H4 (cell line): ENCODE measurements at places on chromosomes 11 and 22. TPM values are rescaled to one million over a fixed set of nuclear protein-coding genes. Genes with fewer than 3 reads are reported as not detected.

DNA sequence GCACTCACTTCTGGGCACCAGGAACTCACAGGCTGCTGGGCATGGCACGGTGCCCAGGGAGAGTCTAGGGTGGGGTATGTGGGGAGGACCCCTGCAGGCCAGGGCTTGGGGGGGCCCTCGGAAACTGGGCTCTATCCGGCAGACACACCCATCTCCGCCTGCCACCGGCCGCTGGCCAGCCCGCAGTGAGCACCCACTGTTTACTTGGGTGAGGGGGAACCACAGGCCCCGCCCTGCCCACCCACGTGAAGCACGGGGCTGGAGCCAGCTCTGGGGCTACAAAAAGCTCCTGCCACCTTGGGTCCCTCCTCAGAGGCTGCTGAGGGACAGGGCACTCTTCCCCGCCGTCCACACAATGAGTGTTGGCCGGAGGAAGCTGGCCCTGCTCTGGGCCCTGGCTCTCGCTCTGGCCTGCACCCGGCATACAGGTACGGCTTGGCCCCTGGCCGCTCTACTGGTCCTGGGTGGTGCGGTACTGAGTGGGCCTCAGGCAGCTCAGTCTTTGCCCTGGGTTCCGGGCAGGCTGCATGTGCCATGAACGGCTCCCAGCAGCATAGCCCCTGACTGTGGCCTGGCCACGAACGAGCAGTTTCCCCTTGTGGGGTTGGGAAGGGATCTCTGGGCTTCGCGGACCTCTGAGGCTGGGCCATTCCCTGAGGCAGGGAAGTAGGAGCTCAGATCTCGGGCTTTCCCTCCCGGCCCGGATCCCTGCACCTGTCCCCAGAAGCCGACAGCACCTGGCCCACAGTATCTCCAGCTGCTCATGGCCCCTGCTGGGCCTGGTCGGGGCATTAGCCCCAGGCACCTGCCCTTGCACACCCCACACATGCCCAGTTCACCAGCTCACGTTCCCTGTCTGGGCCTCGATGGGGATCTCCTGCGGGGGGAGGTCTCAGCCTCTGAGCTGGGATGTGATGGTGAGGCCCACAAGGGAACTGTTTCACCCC is at the start of gene MUC5AC:
TSS of gene MUC5AC (plus strand) at position 309 of the 947 bp plus-strand sequence. CDS start at position 356, 47 bp downstream.
- no peak for DNase-seq

DNA sequence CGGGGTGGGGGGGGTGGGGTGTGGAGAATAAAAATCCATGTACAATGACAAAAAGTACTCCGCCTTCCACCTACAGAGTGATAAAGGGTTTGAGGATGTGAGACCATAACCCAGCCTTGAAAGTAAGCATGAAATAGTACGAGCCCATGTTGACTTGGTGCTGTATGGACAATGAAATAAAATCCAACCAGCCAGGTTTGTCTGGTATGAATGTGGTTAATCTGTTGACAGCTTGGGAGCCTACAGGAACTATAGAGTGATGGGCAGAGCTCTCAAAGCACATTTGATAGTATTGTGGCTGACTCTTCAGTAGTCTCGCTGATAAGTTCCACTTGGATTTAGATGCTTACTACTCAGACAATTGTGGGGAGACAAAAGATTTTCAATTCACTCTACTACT is 48.8 kb upstream of the CD44 start:
- DNase-seq = no peak

The DKK3 gene
- total RNA-seq = 129 and 161 TPM in 2 replicates

- DNase-seq = no peak
Observed at GRCh38 chr11:134532131-134532920, 120.3 kb upstream of the B3GAT1 start.

- DNase-seq = no peak
Observed at GRCh38 chr11:21636561-21636960, 556.3 kb upstream of the ANO5 start.

DNA sequence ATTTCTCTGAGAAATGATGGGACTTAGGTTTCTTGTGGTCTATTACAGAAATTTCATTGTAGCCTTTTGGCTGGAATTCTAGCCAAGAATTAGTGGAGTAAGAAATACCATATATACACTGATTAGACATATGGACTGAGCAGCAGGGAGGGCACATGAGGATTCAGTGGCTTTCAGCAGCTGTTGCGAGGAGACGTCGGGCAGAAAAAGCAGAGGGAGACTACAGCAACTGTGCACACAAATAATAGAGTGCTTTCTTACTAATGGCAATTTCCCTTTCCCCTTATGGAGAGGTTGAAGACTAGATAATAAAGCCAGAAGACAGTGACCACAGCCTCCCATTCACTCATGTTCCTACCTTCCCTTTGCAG is 35.4 kb upstream of the CCDC34 start:
- no peak for DNase-seq

DNA sequence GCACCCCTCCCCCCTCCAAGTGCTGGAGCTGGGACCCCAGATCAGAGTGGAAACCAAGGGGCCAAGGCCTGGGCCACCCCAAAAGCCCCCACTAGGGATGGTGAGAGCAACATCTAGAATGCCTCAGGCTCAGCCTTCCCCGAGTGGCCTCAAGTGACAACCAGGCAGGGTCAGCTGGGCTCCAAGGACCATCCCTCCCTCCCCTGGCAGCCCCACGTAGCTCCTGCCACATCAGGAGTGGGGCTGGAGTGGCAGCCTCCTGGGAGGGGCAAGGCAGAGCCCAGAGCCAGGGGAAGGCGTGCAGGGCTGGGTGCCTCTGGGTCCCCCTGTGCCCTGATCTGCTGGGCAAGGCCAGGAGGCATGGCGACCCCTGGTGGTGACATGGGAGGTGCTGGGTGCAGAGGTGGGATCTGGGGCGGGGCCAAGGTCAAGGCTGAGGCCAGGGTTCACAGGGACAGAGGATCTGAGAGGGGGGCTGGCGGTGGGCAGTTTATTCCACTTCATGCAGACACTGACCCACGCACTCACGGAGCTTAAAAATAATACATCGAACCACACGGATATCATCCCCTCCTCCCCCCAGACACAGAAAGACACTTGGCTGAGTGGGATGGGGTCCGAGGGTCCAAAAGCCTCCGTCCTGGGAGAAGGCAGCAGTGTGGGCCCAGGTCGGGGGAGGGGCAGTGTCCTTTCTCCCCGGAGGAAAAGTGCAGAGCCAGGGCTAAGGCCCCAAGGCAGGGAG is 15.8 kb upstream of the EHD1 start:
- peak; percentile 68 for DNase-seq

The TBX1 gene
- not detected in 2 replicates for total RNA-seq

The IGSF9B gene
- 0.31 and 1.7 TPM in 2 replicates for total RNA-seq

DNA sequence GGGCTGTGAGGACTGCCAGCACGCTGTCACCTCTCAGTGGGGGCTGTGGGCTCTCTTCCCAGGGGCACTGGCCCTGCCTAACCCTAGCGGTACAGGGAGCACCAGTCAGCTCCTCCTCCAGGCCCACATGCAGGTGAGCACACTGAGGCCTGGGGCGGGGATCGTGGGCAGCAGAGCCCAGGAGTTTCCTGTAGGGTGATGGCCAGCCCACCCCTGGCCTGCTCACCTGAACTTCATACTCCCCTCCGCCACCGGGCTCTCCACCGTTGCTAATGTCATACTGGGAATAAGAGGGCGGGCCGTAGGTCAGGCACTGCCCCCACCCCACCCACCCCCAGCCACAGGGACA is 10.0 kb upstream of the TREH start:
- DNase-seq = no peak

The FOLR1 gene
- 3.4 and 6.6 TPM in 2 replicates for total RNA-seq

- peak; percentile 26 for DNase-seq
Observed at GRCh38 chr22:38755155-38755910, 465 bp downstream of the SUN2 start.

DNA sequence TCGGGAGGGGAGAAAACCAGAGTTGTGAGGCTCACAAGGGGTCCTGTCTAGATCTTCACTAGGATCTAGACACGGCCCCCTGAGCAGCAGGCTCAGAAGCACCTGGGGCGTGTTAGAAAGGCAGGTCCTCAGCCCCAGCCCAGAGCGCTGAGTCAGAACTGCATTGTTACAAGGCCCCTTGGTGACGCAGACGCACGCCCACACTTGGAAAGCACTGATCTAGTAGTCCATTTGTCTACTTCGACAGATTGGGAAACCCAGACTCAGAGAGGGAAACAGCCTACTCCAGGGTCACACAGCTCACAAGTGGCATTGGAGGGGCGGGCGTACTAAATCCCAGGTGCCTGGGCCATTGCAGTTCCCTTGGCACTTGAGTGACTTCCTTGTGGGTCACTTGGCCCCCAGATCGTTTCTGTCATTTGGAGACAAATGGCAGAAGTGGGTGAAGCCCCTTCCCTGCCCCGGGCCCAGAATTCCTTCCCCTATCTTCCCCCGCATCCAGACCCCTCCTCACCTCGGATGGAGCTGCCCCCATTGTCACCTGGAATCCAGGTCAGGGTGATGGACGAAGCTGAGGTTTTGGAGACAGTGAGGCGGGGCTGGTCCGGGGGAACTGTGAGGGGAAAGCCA is 110.8 kb downstream of the CEP164 start:
- DNase-seq = no peak

DNA sequence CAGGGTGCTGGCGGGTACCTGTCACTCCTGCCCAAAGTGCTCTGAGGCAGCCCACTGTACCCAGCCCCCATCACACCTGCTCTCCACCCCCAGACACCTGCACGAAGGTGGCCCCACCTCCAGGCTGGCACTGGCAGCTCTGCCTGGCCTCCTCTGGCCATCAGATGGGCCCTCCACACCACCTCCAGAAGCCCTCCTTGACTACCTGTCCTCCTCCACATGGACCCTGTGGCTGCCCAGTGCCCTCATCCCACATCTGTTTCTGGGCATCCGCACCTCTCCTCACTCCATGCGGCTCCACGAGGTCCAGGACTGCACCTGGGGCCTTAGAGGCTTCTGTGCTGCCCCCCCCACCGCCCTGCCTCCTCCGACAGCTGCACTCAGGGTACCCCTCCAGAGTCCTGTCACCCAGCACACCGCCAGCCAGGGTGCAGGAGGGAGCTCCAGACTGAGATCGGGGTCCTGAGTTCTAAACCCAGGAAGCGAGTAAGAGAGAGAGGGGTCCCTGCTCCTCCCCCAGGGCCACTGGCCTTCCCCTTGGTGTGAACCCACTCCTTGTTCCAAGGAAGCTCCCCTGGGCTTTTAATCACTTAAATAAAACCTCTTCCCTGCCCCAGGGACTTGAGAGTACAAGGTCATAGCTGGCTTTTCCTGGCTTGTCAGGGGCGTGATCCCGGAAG is 1.7 kb downstream of the CTSD start:
- DNase-seq = no peak

DNA sequence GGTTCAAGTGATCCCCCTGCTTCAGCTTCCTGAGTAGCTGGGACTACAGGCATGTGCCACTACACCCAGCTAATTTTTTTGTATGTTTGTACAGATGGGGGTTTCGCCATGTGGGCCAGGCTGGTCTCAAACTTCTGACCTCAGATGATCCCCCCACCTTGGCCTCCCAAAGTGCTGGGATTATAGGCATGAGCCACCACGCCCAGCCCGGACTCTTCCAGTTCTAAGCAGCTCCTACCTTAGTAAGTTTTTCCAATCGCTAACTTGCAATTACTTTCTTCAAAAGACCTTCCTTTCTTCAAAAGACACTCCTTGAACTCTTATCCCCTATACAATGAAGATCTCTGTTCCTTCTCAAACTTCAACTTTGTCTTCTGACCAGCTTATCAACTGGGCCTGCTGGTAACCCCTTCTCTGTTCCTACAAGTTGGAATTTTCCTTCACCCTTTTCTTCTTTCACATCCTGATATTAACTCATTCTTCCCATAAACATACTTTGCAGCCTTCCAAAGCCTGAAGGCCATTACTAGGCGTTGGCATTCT is 25.8 kb downstream of the RBFOX2 start:
- no peak for DNase-seq

DNA sequence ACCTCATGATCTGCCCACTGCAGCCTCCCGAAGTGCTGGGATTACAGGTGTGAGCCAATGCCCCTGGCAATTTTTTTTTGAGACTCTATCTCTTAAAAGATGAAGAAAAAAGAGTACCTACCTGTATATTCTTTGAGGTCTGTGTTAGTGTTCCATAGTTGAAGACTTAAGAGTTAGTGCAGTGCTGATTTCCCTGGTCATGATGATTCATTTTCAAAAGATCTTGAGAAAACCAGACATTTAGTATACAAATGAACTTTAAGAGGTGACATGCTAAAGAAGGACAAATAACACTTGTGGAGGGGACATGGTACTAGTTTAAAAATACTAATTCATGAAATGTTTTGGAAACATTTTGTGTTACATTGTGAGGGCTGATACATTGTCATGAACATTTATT is 17.7 kb downstream of the CBL start:
- peak; percentile 13 for DNase-seq

GRCh38 chr22:44586351-44586990 is 88.4 kb upstream of the RTL6 start:
- no peak for DNase-seq

- DNase-seq = no peak
Observed at GRCh38 chr22:49633010-49633324, 194.7 kb downstream of the BRD1 start.

DNA sequence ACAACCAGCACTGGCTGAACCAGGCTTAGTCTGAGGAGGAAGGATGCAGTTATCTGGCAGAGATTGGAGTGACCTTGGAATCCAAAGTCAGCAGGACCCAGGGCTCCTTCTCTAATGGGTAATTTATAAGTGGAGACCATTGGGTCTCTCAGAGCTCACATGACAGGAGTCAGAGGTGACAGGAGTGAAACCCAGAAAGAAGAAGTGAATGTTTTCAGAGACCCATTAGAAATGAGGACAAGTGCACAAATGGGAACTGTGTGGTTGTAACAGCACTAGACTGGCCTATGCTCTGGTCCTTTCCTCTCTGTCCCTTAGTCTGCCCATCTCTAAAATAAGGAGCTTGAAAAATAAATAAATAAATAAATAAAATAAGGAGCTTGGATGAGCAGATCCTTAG is 107.4 kb downstream of the SERGEF start:
- DNase-seq = no peak

The SLC22A25 gene
- total RNA-seq = not detected in 2 replicates

The SLC35E4 gene
- total RNA-seq = 0.56 and 1.8 TPM in 2 replicates

The MMP1 gene
- 2.8 and 3.1 TPM in 2 replicates for total RNA-seq

DNA sequence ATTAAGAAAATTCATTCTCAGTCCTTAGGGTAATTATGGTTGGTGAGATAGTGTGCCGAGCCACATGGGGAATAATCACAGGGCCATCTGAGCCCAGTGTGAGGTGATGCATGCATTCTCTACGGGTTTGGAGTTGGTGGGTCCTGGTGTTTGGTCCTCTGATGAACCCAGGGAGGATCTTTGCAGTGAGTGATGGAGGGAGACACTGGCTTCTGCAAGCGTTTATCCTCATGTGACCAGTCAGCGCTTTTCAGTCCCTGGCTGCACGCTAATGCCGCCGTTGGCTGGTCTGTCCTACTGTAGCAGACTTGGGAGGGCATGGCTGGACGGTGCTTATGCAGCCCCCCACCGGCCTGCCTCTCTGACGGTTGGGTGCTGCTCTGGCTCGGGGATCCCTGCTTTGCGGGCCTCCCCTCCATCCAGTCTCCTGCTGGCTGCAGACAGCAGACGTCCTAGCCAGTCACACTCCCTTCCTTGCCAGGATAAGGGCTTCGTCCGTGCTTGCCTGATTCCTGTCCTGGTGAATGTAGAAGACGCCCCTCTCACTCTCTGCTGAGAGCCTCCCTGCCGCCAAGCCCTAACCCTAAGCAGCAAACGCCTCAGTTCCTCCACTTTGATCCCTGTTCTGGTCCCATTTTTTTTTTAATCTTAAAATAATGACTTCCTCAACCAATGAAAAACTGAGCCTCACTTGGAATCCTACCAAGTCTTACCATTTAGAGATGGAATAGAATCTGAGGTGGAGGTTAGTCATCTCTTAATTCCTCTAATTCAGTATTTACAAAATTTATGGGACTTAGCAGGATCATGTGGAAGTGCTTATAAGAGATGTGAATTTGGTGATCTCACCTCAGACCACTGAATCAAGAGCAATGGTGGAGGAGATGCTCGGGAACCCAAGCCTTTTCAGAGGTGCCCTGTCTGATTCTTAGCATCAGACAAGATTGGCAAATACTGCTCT is 143.7 kb upstream of the SORL1-AS1 start:
- DNase-seq = peak; percentile 53
